ENCODE measurements at places on chromosomes 1 and 21. TPM values are rescaled to one million over a fixed set of nuclear protein-coding genes. Genes with fewer than 3 reads are reported as not detected.

The CELA3A gene
- not detected for total RNA-seq

The PLEKHO1 gene
- 24.9 TPM for total RNA-seq

The CHI3L1 gene
- total RNA-seq, result 5.4 TPM

The LIN9 gene
- 2.8 TPM for total RNA-seq

The HES4 gene
- total RNA-seq, result 7.6 TPM

The HMCN1 gene
- 84.0 TPM for total RNA-seq

The EDN2 gene
- total RNA-seq, result 0.28 TPM

The SPATA6 gene
- 2.1 TPM for total RNA-seq

The FAM167B gene
- 0.38 TPM for total RNA-seq

The NMNAT1 gene
- 19.9 TPM for total RNA-seq

The DENND2C gene
- 3.7 TPM for total RNA-seq

The CYP4Z1 gene
- total RNA-seq, result not detected

The FCRLB gene
- total RNA-seq, result 3.1 TPM

The TEDDM1 gene
- not detected for total RNA-seq

The S100A7A gene
- total RNA-seq, result not detected

The RIPPLY3 gene
- total RNA-seq, result not detected

The TMIGD3 gene
- total RNA-seq, result not detected

The FOXO6 gene
- total RNA-seq, result not detected

The INSRR gene
- not detected for total RNA-seq

The RGS13 gene
- total RNA-seq, result not detected

The KCNE2 gene
- not detected for total RNA-seq

The SERTAD4 gene
- total RNA-seq, result 12.1 TPM

The OMA1 gene
- total RNA-seq, result 27.4 TPM

The CFHR2 gene
- total RNA-seq, result not detected

The CFAP141 gene
- not detected for total RNA-seq

The SLC45A3 gene
- total RNA-seq, result 3.7 TPM

The APCS gene
- not detected for total RNA-seq

The COL16A1 gene
- 14.2 TPM for total RNA-seq

The RTCA gene
- total RNA-seq, result 64.4 TPM

The TCHH gene
- total RNA-seq, result under 0.01 TPM

The C1orf146 gene
- total RNA-seq, result not detected

The CRABP2 gene
- total RNA-seq, result 8.1 TPM

The JAM2 gene
- total RNA-seq, result 2.0 TPM

The AGRN gene
- 25.9 TPM for total RNA-seq

The UBXN10 gene
- under 0.01 TPM for total RNA-seq

The EFNA3 gene
- 3.1 TPM for total RNA-seq

The PDZK1 gene
- total RNA-seq, result 0.38 TPM

The IL24 gene
- total RNA-seq, result 1.7 TPM

The DNTTIP2 gene
- 38.3 TPM for total RNA-seq

The TNFRSF4 gene
- not detected for total RNA-seq

The EFNA1 gene
- total RNA-seq, result 1.4 TPM

The GPR25 gene
- total RNA-seq, result not detected

The OR10J1 gene
- not detected for total RNA-seq

The MYOG gene
- total RNA-seq, result not detected

The BNIPL gene
- 0.38 TPM for total RNA-seq

The ZNF648 gene
- not detected for total RNA-seq

The OR2T29 gene
- total RNA-seq, result not detected

The SPRR2F gene
- not detected for total RNA-seq

The HMGCS2 gene
- total RNA-seq, result not detected

The ARTN gene
- total RNA-seq, result not detected

The NR1I3 gene
- total RNA-seq, result not detected
